ENCODE measurements at places on chromosomes 4 and X.

- DNase-seq: no peak
These were observed 252.7 kb downstream of the CENPC start for GRCh38 chr4:67292636-67293035.

DNA sequence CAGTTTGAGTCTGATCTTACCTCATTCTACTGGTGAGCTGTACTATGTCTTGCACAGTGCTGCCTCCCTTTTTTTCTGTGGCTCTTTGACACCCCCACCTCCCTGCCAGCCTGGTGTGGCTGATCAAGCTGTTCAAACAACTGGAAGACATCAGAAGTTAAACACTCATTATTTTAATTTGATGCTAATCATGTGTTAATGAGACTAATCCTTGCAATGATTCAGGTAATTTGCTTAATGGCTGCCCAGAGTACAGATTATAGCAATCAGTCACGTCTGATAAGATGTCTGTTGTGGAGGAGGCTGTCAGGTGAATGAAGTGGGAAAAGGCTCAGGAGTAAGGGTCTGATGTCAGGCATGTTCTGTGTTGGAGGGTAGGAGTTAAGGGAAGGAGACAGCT is 87.4 kb upstream of the GK2 start:
- no peak for DNase-seq

GRCh38 chrX:115535844-115536243 is 25.1 kb upstream of the PLS3 start:
- DNase-seq: no peak

DNA sequence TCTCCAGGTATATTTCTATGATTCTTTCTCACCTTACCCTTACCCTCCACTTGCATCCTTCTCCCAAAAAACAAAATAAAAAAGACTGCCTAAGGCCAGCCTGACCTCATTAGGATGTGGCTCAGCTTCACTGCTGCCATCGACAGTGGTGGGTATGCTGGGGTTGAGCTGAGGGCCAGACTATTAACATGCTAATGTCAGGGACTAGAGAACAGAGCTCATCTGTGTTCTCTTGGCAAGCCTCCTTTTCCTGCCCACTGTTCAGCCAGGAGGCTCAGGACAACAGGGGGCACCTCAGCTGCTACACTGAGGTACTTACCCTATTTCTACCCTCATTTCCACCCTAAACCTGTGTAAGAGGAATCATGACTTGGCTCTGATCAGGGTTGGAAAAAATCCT is 59.3 kb downstream of the MSN start:
- DNase-seq: no peak

GRCh38 chrX:50942471-50942870 is 31.9 kb downstream of the BMP15 start:
- no peak for DNase-seq

GRCh38 chrX:13511241-13511943 is 58.0 kb upstream of the EGFL6 start:
- no peak for DNase-seq

DNA sequence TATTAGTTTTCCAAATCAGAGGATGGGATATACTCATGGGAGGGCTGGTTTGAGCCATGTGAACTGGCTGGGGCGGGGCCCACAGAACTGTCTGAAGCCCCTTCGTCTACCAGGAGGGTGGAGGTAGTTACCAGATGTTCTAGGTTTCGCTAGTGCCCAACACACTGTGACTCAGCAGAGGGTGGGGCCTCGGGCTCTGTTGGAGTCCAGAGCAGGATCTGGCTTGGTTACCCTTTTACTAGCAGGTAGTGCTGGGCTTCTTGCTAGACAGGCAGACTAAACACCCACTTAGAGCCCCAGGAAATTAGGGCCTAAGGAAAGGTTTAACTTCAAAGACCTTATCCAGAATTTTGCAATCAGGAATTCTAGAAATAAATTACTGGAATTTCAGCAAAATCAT is 56.2 kb upstream of the CHRDL1 start:
- DNase-seq: no peak

- DNase-seq: no peak
These were observed 10.2 kb upstream of the ATP6AP2 start for GRCh38 chrX:40570346-40571093.

Measured in chondrocyte (in vitro differentiated cells).